Kidney epithelial cell (primary cell): ENCODE measurements at places on chromosomes 1 and 21. TPM values are rescaled to one million over a fixed set of nuclear protein-coding genes. Genes with fewer than 3 reads are reported as not detected.

SLC1A7 gene
- not detected in 2 replicates for total RNA-seq

CERS2 gene
- total RNA-seq: 138 and 143 TPM in 2 replicates

SYT6 gene
- total RNA-seq: not detected in 2 replicates

NOL9 gene
- 30.3 and 32.5 TPM in 2 replicates for total RNA-seq

KIF14 gene
- total RNA-seq: 1.4 and 2.0 TPM in 2 replicates

GRCh38 chr1:38815903-38816627 is 43.5 kb downstream of the RRAGC start:
- DNase-seq: no peak

DNA sequence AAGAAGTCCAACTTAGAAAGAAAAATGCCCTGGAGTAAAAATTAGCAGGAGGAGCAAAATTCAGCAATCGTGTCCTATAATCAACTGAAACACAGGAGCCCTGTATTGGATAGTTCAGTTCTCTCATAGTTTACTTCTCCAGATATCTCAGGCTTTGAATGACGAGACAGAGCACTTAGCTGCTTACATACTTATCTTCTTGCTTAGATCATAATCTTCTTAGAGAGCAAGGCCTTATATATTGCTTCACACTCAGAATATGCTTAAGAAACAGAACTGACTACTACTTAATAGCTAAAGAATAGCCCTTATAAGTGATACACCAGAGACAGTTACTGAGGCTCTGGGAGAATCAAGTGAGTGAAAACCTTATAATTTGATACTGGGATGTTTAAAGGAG is 38.9 kb downstream of the TOR3A start:
- no peak for DNase-seq

DNA sequence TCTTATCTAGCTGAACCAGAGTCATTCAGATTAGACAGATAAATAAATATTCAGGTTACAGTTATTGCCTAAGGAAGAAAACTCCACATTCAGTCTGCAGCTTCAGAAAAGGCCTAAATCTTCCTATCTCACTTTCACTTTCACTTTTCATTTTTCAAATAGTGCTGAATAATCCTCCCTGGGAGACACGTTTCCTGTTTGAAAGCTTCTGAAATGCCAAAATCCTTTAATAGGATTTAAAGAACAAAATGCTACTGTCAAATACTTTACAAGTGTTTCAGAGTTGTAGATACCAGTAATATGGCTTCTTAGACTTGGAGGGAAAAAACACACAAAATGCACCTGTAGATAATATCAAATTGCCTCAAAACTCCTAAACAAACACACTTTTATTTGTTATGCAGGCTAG is 3.9 kb downstream of the PSMB2 start:
- peak; percentile 18 for DNase-seq

GRCh38 chr21:15754640-15755039 is 24.9 kb downstream of the USP25 start:
- peak; percentile 79 for DNase-seq

- DNase-seq: no peak
Observed at GRCh38 chr1:234531151-234531635, 52.2 kb upstream of the TARBP1 start.

GRCh38 chr1:52281518-52281917 is 84.5 kb downstream of the CC2D1B start:
- no peak for DNase-seq

DNA sequence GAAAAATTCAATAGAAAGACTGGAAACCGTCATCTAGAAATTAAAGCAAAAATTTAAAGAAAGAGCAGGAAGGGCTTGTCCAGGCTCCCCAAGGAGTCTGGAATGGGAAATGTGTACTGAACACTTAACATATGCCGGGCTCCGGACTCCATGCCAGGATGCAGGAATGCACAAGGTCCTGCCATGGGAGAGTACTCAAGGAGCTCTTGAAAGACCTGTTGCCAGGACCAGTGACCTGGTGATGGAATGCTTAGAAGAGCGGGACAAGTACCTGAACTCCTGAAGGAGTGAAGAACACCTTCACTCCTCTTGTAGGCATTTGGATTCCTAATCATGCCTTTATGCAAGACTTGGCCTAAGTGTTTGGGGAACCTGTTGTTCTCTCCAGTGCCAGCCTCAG is 16.9 kb upstream of the DSCAM start:
- DNase-seq: no peak

DNA sequence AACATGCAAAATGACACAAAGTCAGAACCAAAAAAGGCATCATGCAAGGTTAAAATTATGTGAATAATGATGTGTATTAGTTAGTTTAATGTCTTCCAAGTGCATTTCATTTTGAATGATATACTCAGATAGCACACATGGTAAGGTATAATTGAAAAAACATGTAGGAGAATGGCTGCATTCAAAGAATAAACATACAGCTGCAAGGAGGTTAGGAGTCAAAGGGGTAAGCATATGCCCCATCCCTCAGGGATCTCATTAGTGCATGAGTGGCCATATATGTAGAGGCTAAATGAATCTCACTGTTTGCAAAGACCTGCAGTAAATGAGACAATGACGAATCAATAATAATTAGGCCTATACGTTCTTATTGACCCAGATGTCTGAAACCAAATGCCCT is 179.7 kb upstream of the HOOK1 start:
- no peak for DNase-seq

DNA sequence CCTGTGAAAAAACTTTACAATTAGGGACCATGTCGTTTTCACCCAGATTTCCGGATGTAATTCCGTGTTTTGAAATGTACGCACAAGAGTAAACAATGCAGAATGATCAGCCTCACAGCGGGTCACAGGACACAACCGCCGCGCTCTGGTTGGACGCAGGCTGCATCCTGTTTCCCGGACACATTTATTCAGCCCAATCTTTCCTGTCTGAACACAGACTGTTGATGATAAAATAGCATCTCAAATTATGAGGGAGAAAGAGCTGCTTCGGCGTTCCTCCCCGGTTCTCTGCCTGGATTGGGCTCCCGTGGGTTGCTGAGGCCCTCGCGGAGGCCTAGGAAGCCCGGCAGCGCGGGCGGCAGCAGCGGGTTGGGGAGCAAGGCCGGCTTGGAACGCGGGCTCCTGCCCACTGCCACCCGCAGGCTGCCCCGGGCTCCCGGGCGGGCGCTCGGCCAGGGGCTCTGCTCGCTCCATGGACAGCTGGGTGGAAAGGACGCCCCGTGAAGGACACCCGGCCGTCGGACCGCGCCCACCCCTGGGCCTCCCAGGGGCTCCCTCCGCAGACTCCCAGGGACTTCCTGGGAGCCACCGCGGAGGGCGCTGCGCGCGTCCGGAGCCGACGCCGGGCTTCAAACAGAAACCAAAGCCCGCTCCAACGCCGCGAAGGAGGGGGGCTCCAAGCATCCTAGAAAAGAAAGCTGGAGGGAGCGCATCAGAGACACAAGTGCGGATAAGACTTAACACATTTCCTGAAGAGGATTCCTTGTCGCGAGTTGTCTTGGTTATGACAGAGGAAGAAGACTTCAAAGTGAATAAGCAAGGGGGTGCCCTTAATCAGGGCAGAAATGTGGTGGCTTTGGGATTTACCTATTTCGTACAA is 122.3 kb downstream of the ESRRG start:
- DNase-seq: no peak

DNA sequence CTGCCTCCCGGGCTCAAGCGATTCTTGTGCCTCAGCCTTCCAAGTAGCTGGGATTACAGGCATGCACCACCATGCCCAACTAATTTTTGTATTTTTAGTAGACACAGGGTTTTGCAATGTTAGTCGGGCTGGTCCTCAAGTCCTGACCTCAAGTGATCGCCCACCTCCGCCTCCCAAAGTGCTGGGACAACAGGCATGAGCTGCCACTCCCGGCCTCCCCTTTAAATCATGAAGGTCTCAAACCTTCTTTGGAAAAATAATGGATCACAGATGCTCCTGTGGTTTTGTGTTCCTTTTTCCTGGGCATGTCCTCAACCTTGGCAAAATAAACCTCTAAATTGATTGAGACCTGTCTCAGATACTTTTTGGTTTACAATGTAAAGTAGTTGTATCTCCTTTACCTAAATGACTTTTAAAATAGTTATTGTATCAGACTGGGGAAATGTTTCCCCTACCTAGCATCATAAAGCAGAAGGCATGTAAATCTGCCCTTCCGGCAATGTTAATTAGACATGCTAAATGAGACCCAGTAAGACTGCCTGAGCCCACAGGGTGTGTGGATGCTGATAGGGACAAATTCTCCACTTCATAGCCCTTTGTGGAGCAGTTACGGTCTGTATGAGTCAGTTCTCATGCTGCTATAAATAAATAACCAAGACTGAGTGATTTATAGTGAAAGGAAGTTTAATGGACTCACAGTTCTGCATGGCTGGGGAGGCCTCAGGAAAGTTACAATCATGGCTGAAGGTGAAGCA is 27.8 kb downstream of the CBR1 start:
- peak; percentile 80 for DNase-seq
